Skeletal muscle cell (primary cell): ENCODE measurements at places on chromosomes 16 and 17.

GRCh38 chr16:81946206-81946605, 65.1 kb downstream of the SDR42E1 start:
- DNase-seq: peak; percentile 39

DNA sequence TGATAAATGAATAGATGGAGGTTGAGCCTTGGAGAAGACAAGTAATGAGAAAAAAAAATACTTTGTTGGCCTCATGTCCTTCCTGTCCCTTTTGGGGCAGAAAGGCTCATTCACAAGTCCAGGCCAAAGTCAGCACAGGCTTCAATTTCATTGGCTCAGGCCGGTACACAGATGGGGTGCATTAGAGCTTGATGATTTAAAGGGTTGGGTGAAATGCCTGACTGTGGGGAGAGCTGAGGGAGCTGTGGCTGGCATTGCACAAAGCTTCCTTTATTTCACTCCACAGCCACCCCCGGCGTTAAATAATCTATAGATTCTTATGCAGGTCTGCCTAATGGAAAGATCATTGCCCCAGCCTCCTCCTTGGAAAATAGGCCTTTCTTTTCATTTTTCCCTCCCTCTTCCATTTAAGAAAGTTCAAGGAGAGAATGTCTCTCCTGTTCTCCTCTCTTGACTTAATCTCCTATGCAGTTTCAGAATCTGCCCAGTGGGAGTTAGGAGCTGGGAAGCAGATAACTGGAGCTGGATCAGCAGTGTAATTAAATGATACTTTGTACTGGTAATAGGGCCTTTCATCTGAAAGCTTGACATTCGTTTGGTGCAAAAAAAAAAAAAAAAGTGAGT, 24.4 kb downstream of the YPEL2 start:
- no peak for DNase-seq

- no peak for DNase-seq
Observed at GRCh38 chr16:49952386-49952785, 72.6 kb upstream of the CNEP1R1 start.

- DNase-seq: no peak
Observed at GRCh38 chr17:32773856-32774694, 102.8 kb downstream of the MYO1D start.

GRCh38 chr17:61455324-61456060, 3.3 kb downstream of the TBX4 start:
- DNase-seq: no peak

DNA sequence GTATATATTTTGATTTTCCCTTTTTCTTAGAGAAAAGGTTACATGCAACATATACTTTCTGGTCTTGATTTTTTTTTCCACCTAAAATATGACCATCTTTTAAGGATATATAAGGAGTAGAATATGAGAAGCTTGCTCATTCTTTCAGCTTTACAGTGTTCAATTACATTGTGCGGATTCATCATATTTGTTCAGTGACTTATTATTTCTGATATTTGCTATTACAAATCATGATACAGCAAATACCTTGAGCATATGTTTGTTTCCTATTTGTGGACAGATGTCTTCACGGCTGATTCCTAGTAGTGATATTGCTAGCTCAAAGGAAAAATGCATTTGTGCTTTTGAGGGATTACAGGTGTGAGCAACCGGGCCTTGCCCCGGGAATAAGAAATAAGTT, 18.1 kb downstream of the KATNIP start:
- DNase-seq: no peak

GRCh38 chr17:7974638-7975131, 27.7 kb upstream of the GUCY2D start:
- DNase-seq: no peak
